SW 1271 (cell line): ENCODE measurements at places on chromosomes 16 and 17.

DNA sequence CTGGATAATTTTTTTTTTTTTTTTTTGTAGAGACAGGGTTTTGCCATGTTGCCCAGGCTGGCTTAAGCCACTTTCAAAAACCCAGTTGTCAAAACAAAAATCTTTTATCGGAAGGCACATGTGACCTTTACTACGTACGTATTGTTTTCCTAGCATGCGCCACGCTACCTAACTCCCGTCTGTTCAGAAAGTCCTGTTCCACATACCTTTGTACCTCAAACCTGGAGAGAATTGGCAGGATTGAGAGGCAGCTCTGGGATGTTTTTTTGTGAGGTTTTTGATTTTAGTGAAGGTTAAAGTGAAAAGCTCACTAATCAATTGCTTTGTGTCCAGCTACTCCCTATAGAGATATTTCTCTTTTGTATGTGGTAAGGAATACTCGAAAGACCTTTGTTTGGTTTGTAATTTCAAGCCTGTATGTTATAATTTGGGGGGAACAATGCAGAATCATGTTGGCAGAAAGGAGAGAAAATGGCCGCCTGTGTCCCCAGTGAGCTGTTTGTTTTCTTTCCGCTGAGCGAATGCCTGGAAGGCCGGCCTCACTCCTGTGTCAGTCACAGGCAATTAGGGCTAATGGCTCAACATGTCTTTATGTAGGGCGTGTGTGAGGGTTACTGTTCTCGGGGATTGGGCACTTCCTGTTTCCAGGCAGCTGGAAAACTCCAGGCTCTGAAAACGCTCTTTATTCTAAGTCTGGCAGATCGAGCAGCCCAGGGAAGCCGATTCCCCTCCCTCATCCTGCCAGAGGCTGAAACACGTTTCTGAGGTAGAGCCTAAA lies 60.8 kb upstream of the CLEC18A start:
- DNase-seq: no peak

DNA sequence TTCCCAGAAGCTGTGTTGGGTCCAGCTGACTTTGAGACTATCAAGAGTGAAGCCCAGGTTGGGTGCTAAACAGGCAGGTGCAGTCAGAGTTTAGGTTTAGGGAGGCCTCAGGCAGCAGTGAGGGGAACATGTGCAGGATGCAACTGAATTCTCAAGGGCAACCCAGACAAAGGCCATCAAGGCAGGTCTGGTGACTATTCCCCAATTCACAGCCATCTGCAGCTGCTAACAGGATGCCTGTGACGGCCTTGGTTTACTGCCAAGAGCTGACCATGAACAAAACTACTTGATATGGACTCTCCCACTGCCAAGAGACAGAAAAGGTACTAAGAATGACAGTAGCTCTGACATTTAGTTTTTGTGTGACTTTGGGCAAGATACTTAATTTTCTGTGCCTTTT lies 45.2 kb upstream of the BCAR1 start:
- no peak for DNase-seq

DNA sequence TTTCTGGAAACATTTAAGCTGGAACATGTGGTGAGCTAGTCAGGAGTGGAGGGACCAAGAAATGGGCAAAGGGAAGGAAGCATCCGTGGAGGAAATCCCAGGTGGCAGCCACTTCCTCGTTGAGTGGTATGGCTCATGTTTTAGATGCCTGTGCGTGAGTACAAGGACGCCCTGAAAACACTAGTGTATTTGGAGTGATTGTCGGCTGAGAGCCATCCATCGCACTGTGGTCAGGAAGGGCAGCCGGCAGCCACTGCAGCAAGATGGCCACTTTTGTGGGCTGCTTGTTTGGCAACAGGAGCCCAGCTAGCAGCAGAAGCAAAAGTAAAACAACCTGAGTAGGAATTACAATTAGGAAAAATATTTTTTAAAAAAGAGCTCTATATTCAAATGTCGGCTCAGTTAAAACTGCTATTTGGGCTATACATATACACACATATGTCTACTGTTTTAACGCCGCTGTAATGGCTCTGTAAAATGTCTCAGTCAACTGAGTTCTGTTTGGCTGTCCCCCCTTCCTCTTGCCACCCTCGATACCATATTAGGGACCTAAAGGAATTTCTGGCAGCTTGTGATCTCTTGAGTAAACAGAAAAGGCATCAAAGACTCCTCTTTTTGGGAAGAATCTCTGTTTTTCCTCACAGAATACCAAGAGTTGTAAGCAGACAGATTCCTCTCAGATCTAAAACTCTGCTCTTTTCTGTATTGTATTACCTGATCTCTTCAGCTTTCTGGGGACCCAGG lies 39.2 kb downstream of the BRD7 start:
- DNase-seq: no peak

DNA sequence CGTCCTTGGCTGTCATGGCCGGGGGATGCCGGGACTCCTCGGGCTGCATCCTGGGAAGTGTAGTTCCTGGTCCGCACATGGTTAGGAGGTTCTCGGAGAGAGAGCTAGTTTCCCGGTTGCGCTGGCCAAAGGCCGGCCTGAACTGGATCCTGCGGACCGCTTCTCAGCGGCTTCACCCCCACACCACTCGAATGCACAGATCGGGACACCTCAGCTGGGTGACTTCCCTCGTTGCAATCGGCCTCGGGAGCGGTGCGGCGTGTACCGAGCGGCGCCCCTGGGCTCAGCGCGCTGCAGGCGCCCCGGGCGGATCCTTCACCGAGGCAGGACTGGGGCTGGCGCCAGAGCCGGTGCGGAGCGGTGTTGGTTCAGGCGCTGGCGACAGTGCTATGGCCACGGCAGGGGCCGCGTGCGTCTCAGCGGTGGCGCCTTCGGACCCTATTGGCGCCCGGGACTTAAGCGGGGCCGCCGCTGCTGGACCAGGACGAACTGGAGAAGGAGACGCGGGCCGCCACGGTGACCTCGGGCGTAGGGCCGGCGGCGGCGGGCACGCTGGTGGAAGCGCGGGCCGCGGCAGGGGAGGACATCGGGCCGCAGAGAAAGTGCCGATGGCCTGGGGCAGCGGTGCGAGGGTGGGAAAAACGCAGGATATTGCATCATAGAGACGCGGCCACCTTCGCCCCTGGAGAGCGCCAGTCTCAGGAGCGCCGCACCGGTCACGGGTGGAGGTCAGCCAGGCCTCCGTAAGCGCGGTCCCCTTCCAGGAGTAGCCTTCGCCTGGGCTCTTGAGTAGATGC lies 11.4 kb downstream of the ZNF629 start:
- DNase-seq: peak; percentile 73

GRCh38 chr16:76906552-76906951 lies 284.4 kb upstream of the MON1B start:
- no peak for DNase-seq

- DNase-seq: no peak
Measured at GRCh38 chr16:87828907-87829621, 40.2 kb downstream of the SLC7A5 start.

DNA sequence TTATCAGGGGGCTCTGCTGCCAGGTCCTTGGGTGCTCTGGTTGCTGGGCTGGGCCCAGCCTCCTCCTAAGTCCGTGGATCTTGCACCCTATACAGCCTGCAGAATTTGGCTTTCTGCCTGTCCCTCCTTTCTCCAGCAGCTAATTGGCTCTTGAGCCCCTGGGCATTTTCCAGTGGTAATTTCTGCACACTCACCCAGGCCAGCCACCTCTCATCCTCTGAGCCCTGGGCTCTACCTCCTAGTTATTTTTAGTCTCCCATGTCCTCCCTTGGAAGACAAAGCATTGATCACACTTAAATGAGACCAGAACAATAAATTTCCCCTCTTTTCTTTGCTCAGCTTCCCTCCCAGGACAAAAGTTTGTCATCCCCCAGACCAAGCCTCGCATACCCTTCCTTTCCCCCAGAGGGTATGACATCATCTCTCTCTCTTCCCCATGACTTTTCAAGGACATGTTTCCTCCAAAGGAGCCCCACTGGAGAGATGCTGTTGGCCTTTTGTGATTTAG lies 38.1 kb downstream of the C17orf75 start:
- no peak for DNase-seq

GRCh38 chr16:88681709-88682451 lies 4.4 kb downstream of the SNAI3 start:
- DNase-seq: no peak

DNA sequence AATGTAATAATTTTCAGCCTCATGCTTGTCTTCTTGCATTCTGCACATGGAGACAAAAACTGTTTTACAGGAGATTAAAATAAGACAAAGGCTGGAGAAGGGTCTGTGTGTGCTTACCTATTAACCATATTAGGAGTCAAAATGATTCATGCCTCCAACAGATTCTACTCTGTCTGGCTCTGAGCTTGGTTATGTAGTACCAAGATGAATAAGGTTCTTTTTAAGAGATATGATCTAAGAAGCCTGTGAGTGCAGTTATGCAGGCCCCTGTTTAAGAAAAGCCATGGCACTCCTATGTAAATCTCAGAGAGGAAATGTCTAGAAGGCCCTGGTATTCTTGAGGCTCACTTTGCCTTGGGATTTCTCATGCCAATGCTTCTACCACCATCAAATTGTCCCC lies 486.6 kb upstream of the CDH11 start:
- DNase-seq: no peak

DNA sequence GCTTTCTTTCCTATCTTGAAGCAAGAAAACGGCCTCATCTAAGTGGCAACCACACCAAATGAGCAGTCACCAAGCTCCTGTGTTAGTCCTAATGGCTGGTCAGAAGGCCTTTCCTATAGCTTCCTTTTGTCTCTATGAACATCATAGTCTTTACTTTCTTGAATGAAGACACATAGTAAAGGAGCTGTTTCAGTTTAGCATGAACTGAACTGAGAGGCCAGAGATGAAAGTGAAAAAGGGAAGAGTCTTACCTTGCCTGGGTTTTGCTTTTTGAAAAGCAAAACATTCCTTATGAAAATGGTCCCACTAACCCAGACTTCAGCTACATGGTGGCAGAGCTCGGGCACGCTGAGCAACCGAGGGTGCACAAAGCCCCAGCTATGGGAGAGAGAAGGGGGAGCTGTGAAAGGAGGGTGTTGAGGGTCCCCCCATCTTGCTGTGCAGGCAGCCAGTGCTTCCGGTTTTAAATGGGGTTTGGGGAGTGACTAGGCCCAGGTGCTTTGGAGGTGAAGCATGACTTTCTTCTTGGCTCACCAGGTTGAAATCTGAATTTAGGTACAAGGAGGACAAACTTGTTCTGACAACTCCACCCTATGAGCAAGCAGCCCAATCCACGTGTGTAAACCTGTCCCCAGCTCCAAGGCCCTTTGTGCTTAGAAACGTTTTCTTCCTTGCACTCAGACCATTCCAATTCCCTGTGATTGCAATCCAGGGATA lies 9.1 kb upstream of the PSMC3IP start:
- DNase-seq: no peak

DNA sequence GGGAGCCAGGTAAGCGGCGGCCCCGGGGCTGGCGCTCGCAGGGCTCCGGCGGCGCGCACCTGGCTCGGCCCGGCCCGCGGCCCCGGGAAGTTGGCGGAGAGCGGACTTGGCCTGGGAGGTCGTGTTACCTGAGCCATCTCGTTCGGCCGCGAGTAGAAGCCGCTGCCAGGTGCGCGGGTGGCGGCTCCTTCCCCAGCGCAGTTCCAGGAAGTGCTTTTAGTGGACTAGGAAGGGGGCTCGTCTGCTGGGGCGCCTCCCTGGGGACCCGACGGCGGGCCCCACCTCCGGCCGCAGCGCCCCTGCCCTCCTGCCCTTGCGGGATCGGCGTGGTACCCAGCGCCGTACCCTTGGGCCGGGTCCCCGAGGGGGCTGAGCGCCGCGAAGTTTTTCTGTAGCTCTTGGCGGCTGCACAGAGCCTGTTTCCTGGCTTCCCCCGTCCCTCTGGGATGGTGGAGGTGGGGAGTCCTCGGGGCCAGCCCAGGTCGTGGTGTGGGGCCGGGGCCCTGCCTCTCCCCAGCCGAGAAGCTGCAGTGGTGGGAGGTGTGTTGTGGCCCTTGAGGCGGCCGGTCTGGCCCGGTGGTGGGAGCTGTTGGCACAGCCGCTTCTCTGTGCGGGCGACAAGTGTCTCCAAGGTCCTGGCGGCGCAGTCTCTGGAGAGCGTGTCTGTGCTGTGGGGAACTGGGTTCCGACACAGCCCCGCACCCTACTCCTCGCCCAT lies 96.9 kb downstream of the RAB11FIP4 start:
- no peak for DNase-seq

DNA sequence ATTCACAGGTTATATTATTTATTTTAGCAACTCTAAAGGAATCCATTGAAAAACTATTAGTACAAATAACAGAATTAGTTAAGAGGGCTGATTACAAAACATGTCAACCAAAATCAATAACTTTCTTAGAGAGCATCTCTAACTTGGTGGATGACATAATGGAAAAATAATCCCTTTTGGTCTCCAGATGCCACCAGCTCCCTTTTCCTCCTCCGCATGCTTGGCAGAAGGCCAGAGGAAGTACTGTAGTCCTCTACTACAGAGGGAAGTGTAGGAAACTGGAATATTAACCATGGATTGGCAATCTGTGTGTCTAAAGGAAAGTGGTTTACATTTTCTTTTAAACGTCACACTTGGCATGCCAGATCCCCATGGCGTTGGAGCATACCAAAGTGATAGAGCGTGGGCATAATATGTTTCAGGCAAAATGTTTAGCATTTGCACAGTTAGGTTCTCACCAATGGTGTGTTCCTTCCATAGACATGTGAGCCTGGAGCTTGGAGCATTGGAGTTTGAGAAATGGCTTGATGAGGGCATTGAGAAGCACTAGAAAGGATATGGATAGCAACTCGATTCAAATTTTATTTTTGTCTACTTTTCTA lies 106.3 kb downstream of the PRKCB start:
- DNase-seq: no peak

DNA sequence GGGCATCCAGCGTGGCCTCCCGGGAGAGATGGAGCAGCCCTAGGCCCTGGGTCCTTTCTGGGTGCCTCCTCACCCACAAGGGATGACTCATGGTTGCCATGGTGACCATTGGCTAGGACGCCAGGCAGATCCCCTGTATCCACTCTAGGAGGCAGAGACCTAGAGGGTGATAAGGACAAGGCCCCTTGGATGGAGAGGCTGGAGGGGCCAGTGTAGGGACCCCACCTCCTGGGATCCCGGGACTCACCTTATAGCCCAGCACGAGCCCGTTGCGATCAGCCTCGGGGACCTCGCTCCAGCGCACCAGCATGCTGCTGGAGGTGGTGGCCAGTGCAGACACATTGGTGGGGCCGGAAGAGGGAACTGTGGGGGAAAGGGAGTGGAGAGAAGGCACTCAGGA lies 82.2 kb upstream of the CDC42EP4 start:
- no peak for DNase-seq

DNA sequence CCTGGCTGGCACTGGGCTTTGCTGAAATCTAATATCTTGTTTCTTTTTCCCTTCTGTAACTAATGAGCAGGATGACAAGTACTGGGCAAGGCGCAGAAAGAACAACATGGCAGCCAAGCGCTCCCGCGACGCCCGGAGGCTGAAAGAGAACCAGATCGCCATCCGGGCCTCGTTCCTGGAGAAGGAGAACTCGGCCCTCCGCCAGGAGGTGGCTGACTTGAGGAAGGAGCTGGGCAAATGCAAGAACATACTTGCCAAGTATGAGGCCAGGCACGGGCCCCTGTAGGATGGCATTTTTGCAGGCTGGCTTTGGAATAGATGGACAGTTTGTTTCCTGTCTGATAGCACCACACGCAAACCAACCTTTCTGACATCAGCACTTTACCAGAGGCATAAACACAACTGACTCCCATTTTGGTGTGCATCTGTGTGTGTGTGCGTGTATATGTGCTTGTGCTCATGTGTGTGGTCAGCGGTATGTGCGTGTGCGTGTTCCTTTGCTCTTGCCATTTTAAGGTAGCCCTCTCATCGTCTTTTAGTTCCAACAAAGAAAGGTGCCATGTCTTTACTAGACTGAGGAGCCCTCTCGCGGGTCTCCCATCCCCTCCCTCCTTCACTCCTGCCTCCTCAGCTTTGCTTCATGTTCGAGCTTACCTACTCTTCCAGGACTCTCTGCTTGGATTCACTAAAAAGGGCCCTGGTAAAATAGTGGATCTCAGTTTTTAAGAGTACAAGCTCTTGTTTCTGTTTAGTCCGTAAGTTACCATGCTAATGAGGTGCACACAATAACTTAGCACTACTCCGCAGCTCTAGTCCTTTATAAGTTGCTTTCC lies 56.0 kb downstream of the HLF start:
- no peak for DNase-seq
